ENCODE measurements at places on chromosomes 4 and X.
A peak's percentile ranks its signal among the peaks of the same experiment; 100 is the strongest.

DNA sequence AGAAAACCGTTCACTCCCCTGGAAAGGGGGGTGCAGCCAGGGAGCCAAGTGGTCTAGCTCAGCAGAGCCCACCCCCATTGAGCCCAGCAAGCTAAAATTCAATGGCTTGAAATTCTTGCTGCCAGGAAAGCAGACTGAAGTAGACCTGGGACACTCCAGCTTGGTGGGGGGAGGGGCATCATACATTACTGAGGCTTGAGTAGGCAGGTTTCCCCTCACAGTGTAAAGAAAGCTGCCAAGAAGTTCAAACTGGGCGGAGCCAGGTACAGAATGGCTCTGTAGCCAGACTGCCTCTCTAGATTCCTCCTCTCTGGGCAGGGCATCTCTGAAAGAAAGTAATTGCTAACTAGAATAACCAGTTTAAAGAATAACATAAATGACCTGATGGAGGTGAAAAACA is 372.3 kb upstream of the F9 start:
- no peak for DNase-seq
- H3K4me1 ChIP-seq = no peaks in the 10 kb centered on the region
- no peak overlapping the region for H3K4me3 ChIP-seq
- no peaks in the 10 kb centered on the region for H3K27me3 ChIP-seq

DNA sequence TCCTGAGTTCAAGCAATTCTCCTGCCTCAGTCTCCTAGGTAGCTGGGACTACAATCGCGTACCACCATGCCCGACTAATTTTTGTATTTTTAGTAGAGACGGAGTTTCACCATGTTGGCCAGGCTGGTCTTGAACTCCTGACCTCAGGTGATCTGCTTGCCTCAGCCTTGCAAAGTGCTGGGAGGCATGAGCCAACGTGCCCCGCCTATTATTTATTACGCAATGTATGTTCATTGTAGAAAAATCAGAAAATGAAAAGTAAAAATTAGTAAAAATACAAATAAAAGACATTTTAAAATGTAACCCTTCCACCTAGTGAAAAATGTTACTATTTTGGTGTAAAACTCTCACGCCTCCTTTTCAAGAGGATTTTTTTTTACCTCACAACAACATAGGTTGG is 14.2 kb downstream of the F8A1 start:
- H3K36me3 ChIP-seq = no peaks in the 10 kb centered on the region
- H3K27me3 ChIP-seq = no peaks in the 10 kb centered on the region
- H3K4me3 ChIP-seq = no peak overlapping the region
- H3K27ac ChIP-seq = no peak overlapping the region

DNA sequence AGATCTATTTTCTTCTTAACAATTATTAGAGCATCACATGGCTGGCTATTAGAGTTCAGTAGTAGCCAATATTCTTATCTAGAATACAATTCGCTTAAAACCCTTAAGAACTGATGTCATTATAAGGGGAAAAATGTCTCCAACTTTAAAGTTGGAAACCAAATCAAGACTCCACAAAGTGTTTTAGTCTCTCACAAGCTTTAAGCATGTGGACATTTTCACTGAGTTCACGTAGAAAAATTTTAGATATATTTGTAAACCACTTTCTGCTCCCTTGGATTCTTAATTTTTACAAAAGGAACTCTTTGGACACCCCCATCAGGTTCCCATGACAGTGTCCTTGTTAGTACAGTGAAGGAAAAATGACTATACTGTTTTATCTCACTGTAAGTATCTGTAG is 123.9 kb upstream of the NAP1L5 start:
- no peak for DNase-seq
- H3K36me3 ChIP-seq = no peaks in the 10 kb centered on the region
- H3K27me3 ChIP-seq = no peaks in the 10 kb centered on the region
- H3K4me3 ChIP-seq = peak overlapping the region; percentile 21
- H3K4me1 ChIP-seq = peaks cover 5% of the 10 kb centered on the region
- H3K27ac ChIP-seq = no peak overlapping the region

- H3K4me1 ChIP-seq = peaks cover 11% of the 10 kb centered on the region
- no peak for DNase-seq
- no peaks in the 10 kb centered on the region for H3K27me3 ChIP-seq
- H3K27ac ChIP-seq = no peak overlapping the region
Observed at GRCh38 chr4:119284876-119285780, 36.8 kb downstream of the FABP2 start.

GRCh38 chrX:153303276-153304262 is 18.0 kb downstream of the PNMA6F start:
- no peak overlapping the region for H3K4me3 ChIP-seq
- no peak overlapping the region for H3K27ac ChIP-seq
- no peaks in the 10 kb centered on the region for H3K27me3 ChIP-seq
- no peak for DNase-seq
- no peaks in the 10 kb centered on the region for H3K36me3 ChIP-seq

- H3K4me1 ChIP-seq = no peaks in the 10 kb centered on the region
- no peak overlapping the region for H3K4me3 ChIP-seq
- no peaks in the 10 kb centered on the region for H3K36me3 ChIP-seq
Observed at GRCh38 chrX:14476205-14476604, 53.1 kb upstream of the GLRA2 start.

DNA sequence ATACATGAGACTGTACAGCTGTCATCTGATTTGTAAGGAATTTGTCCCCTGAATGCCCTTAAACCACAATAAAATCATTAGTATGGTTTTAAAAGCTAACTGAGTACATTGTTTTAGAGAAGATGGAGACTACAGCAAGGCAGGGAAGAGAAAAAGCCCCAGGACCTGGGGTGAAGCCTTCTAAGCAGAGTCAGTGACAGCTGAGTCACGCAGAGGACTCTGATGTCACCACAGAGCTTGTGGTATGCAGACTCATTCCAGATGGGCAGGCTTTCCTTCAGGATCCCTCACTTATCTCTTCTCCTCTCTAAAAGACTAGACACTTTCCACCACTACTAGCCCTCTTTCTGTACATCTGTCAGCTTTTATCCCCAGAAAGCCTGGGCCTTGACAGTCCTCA is 97.1 kb upstream of the ATOH1 start:
- DNase-seq = no peak
- H3K4me1 ChIP-seq = no peaks in the 10 kb centered on the region
- no peaks in the 10 kb centered on the region for H3K36me3 ChIP-seq

GRCh38 chrX:542179-542578 is 88.4 kb upstream of the SHOX start:
- no peak overlapping the region for H3K4me3 ChIP-seq
- no peaks in the 10 kb centered on the region for H3K27me3 ChIP-seq
- H3K27ac ChIP-seq = no peak overlapping the region
- DNase-seq = no peak

DNA sequence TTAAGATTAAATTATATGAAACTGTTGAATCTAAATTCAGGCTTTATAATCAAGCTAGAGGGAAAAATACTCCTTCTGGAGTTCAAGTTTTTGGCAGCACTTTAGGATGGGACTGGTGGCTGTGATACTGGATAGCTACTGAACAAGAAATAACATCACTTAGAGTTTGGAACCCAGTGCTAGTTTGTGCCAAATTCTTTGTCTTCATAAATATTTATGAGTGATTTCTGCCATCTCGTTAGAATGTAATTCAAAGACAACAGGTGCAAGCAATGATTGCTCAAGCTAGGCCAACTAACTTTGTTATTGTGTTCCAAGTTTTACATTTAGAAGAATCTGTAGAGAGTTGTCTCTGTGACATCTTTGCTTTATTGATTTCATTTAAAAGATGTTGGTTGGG is 417.9 kb downstream of the FAT4 start:
- no peaks in the 10 kb centered on the region for H3K27me3 ChIP-seq
- no peak overlapping the region for H3K4me3 ChIP-seq
- H3K27ac ChIP-seq = no peak overlapping the region
- no peaks in the 10 kb centered on the region for H3K36me3 ChIP-seq

- H3K4me3 ChIP-seq = no peak overlapping the region
- H3K36me3 ChIP-seq = no peaks in the 10 kb centered on the region
- no peaks in the 10 kb centered on the region for H3K4me1 ChIP-seq
- DNase-seq = no peak
- no peaks in the 10 kb centered on the region for H3K27me3 ChIP-seq
Observed at GRCh38 chrX:39532761-39533160, 565.0 kb downstream of the BCOR start.

DNA sequence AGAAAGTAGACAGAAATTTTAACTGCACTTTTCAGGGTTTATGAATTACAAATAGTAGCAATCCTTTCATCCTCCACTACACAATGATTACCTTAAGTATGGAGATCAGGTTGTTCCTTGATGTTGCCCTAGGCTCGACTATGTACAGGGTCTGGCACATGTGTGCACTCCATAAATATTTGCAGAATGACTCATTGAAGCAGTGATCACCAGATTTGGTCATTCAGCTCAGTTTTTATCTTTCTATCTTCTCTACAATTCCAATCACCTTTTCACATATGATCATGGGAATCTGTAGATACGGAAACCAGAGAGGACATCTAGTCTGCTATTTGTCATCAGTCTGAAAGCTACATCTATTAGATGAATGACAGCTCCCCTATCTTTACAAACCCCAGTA is 171.7 kb upstream of the HCCS start:
- no peaks in the 10 kb centered on the region for H3K36me3 ChIP-seq
- no peak overlapping the region for H3K4me3 ChIP-seq

DNA sequence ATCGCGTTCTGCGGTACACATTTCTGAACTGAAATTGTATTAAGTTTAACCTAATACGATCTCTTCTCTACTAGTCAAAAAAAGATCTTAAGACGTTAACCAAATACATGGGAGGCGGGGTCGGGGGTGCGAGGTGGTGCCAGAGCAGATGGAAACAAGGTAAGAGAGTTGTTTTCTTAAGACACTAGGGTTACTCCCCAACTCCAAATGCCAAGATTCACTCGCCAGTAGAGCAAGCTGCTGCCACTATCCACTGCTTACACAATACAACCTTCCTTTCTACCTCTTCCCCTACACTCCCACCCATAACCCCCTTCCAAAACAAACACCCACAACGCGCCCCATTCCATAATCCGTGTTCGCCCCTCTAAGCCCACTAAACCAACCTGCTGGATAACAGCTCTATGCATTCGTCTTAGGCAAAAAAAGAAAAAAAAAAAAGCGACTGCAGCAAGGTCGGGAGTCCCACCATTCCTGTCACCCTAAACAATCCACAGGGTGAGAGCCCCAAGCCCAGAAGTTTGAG is 1.3 kb downstream of the LCORL start:
- H3K36me3 ChIP-seq = no peaks in the 10 kb centered on the region
- no peak overlapping the region for H3K27ac ChIP-seq
- no peak for DNase-seq
- peaks cover 5% of the 10 kb centered on the region for H3K27me3 ChIP-seq
- H3K4me3 ChIP-seq = peak overlapping the region; percentile 91

DNA sequence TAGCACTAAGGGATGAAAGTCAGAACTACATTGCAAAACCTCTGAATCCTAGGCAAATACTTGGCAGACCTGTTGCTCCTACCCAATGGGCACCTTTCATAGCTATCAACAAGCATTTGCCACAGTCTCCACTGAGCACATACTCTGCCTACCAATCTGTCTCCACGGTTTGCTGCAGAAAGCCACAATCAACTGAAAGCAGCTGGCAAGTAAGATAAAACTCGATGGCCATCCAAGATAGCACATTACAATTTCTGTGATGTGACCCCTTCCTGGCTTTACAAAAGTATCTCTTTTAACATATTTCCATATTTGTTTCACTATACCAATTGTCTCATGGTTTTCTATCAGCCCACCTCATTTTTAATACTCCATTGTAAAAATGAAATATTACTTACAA is 1060.5 kb upstream of the INTU start:
- H3K4me3 ChIP-seq = no peak overlapping the region
- DNase-seq = no peak
- no peaks in the 10 kb centered on the region for H3K36me3 ChIP-seq
- no peaks in the 10 kb centered on the region for H3K4me1 ChIP-seq
- no peak overlapping the region for H3K27ac ChIP-seq
- no peaks in the 10 kb centered on the region for H3K27me3 ChIP-seq

DNA sequence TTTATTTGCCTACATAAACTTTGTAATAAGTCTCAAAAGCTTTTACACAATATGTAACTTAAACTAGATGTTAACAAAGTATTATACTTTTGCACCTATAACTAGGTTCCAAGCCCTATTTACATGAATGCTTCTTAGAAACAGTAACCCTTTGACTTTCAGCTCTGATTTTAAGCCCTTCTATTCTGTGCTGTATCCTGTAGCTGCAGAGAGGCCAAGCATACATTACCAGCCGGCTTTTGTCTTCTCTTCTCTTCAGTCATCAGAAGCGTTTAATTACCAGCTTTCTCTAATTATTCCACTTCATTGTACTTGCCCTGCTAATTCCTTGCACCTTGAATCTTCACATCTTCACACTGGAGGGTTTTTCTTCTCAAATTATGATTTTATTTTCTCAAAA is 403.1 kb downstream of the PDGFC start:
- no peak for DNase-seq
- H3K27me3 ChIP-seq = no peaks in the 10 kb centered on the region
- H3K4me3 ChIP-seq = no peak overlapping the region
- H3K36me3 ChIP-seq = no peaks in the 10 kb centered on the region

DNA sequence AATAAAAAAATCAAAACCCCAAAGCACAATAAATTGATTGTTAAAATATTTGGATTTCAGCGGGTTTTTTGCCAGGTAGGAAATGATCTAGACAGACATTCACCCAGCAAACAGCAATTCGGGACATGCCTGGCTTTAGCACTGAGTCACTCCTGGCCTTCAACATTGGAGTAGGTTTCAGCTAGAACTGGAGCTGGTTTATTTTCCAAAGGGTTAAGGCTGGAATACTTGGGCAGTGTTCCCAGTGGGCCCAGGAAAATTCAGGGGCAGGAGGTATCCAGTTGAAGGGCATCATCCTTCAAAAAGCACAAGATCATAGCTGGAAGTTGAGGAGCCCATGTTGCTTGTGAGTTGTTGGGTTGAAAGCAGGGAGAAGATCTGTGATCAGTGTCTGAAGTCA is 41.0 kb downstream of the TXLNG start:
- H3K27me3 ChIP-seq = no peaks in the 10 kb centered on the region
- H3K27ac ChIP-seq = no peak overlapping the region
- no peak overlapping the region for H3K4me3 ChIP-seq
- peaks cover 32% of the 10 kb centered on the region for H3K36me3 ChIP-seq
- DNase-seq = no peak

DNA sequence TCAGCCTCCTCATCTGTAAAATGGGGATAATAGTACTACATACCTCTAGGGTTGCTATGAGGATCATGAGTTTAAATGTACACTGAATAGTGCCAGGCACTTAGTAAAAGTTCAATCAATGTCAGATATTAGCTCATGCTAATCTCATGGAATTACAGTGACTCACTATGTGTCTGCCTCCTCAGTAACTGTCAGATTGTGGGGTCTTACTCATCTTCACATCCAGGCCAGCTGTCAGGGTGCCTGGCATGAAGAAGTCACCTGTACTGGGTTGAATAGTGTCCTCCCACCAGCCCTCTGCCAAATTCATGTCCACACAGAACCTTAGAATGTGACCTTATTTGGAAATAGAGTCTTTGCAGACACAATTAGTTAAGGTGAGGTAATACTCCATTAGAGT is 54.3 kb upstream of the STIM2 start:
- DNase-seq = no peak
- no peaks in the 10 kb centered on the region for H3K27me3 ChIP-seq
- peaks cover under 1% of the 10 kb centered on the region for H3K4me1 ChIP-seq
- H3K4me3 ChIP-seq = no peak overlapping the region
- H3K27ac ChIP-seq = no peak overlapping the region
